AG10803 (cell line): ENCODE measurements at places on chromosomes 3 and 15.

GRCh38 chr15:37789881-37790280 lies 144.6 kb upstream of the TMCO5A start:
- peak; percentile 60 for DNase-seq

DNA sequence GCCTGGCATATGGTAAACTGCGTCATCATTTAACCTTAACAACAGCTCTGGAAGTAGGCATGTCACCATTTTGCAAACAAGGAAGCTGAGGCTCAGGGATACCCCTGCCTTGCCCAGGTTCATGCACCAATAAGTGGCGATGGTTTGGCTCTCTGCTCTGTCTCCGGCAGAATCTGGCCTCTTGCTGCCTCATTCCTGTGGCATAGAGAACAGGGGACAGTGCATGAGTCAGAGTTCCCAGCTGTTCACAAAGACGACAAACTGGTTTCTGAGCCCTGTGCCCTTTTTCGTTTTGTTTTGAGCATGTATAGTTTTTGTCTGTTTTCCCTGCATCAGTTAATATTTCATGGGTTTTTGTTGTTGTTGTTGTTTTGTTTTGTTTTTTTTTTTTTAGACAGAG lies 236.8 kb downstream of the OPA1 start:
- peak; percentile 62 for DNase-seq

DNA sequence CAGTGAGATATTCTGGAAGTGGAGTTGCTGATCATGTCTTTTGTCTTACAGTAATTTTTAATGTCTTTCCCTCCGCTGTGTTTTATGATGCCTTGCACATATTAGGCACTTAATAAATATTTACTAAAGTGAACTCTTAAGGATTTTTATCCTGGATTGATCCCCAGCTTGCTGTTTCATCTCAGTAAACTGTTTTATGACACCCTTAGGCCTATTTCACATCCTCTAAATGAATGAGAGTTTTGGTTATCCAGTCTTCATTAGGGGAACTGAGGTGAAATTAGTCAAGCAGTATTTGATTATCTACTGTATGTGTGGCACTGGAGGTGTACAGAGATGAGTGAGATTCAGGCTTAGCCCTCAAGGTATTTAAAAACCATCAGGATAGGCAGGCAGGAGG lies 19.8 kb downstream of the CHCHD6 start:
- DNase-seq: no peak

- DNase-seq: no peak
These were observed 1.7 kb downstream of the LPCAT4 start for GRCh38 chr15:34365091-34365825.

DNA sequence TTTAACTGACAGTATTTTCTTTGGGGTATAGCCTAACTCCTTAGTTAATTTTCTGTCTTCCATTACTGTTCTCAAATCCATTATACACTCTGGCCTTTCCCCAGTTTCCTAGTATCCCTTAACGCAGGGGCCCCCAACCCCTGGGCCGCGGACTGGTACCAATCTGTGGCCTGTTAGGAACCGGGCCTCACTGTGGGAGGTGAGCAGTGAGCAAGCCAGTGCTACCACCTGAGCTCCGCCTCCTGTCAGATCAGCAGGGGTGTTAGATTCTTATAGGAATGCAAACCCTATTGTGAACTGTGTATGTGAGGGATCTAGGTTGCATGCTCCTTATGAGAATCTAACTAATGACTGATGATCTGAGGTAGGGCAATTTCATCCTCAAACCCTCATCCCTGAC lies 75.1 kb downstream of the DOCK3 start:
- no peak for DNase-seq

- DNase-seq: no peak
These were observed 190.5 kb downstream of the GREM1 start for GRCh38 chr15:32908135-32908801.
